ENCODE measurements at places on chromosomes 2 and 18.

DNA sequence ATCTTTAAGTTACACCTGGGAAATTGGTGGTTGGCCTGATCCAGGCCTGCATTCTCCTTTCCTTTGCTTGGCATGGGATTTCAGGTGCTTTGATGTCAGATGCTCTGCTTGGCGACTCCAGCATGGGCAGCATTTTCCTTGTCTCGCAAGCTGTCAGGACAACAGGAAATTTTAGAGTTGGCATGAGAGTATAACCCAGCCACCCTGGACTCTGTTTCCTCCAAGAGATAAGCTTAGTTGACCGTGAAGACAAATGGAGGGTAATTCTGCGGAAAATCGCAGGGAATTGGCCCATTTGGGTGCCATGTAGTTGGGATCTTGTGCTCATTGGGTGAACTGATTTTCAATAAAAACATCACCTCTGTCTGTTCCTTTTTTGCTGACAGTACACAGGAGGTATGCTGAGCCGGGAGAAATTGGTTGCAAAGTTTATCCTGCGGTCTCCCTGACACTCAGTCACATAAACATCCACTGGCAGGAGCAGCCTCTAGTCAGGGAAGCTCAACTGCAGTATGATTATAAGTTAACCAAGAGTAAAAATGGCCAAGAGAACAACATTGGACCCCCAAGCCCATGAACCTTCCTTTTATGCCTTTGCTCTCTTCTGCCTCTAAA is 409.9 kb downstream of the SETBP1 start:
- no peak for DNase-seq

GRCh38 chr2:181198183-181198864 is 217.9 kb downstream of the UBE2E3 start:
- DNase-seq: no peak

GRCh38 chr2:47043891-47044239 is 111.2 kb downstream of the STPG4 start:
- no peak for DNase-seq

DNA sequence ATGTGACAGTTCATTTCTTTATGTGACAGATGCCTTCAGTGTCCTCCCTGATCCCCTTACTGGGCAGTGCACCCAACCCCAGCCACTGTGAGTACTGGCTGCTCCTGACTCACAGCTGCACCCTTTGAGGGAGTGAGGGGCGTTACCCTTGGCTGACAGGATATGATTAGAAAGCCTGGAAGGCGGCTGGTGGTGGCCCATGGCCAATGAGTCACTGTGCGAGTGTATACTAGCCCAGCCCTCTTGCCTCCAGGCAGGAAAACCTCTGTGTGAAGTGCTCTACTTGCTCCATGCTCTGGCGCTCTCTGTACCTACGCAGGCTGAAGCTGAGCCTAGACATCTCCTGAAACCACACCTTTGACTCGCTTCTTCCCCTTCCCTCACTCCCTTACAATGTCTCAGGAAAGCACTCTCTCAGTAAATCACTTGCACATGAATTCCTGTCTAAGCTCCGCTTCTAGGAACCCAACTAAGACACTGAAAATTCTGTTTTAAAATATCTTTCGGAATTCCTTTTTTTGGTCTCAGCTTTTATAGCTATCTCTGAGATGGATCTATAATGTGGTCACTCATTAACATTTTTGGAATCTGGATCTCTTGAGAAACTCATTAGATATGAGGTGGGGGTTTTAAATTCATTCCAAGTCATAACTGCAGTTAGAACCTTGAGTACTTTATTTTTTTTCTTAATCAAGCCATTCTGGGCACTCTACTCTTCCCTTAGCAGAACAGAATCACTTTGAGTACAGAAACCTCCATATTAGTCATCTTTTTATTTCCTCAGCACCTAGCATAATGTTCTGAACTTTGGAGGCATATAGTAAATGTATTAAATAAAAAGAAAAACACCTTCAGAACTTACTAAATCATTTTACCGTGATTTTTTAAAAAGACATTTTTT is 25.3 kb upstream of the STAM2 start:
- DNase-seq: no peak

DNA sequence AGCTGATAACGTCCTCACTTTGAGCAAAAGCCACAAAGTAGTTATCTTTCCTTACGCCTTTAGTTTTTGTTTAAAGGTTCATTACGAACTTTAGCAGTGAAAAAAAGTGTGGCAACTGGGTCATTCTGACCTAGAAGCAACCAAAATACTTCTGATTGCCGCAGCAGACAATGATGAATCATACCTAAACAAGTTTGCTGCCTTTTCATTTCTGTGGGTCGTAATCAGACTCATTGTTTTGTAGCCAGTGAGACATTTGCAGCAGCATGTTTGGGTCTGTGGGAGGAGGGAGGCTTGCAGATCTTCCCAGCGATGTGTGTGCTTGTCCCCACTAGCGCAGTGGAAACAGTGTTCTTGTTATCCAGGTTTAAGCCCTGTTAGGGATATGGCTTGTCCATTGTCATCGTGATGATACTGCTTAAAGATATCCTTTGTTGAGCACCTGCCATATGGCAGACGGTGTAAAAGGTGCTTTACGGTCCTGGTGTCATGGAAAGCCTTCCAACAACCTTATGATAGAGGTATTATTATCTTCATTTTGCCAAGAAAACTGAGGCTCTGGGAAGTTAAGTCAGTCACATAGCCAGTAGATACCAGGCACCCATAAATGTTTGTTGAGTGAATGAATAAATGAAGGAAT is 1.3 kb upstream of the GREB1 start:
- DNase-seq: no peak

- DNase-seq: no peak
These were observed 139.0 kb downstream of the EHBP1 start for GRCh38 chr2:62844311-62845090.

GRCh38 chr2:45729753-45730512 is 78.5 kb downstream of the PRKCE start:
- peak; percentile 80 for DNase-seq

DNA sequence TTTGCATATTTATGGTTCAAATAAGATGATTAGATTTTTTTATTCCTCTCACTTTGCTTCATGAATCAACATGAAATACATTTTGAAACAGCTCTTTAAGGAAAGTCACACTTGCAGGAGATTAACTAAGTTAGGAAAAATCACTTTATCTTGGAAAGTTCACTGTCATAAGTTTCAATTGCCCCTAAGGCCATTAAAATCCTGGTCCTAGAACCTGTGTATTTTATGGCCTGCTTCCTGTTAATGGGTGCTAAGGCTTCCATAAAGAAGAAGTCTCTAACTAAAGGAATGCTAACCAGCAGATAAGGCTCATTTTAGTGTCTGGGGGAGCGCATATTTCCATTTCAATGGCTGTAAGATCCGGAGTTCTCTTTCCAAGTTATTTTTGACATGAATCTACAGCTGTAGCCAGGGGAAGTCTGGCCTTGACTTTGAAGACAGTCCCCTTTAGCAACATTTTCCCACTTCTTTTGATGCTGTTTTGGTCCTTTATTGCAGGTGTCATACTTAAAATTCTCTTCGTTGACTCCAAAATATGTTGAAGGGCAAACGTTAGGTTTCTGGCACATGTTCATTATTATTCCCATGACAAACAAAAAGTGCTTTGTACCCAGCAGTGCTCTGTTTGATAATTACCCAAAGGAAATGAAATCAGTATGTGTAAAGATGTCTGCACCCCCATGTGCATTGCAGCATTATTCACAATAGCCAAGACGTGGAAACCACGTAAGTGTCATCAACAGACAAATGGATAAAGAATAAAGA is 34.4 kb upstream of the SH3BP4 start:
- no peak for DNase-seq

GRCh38 chr2:59236723-59237122 is 995.6 kb upstream of the FANCL start:
- no peak for DNase-seq

GRCh38 chr2:168758970-168759820 is 43.2 kb upstream of the NOSTRIN start:
- no peak for DNase-seq

DNA sequence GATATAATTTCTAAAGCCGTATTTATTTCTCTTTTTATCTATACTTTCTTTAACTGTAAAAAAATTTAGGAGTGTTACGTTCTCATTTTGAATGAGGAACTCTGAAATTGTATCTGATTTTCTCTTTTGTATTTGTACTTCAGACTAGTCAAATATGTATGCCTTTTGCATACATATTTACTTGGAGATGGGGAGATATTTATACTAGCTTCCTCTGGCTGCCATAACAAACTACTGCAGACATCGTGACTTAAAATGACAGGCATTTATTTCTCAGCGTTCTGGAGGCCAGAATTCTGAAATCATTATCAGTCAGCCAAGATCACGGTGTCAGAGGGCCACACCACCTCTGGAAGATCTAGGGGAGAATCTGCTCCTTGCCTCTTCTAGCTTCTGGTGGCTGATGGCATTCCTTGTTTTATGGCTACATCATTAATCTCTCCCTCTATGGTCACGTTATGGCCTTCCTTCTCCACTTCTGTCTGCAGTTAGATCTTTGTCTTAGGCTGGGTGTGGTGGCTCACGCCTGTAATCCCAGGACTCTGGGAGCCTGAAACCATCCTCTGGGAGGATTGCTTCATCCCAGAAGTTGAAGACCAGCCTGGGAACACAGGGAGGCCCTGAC is 8.2 kb downstream of the LCLAT1 start:
- DNase-seq: no peak

DNA sequence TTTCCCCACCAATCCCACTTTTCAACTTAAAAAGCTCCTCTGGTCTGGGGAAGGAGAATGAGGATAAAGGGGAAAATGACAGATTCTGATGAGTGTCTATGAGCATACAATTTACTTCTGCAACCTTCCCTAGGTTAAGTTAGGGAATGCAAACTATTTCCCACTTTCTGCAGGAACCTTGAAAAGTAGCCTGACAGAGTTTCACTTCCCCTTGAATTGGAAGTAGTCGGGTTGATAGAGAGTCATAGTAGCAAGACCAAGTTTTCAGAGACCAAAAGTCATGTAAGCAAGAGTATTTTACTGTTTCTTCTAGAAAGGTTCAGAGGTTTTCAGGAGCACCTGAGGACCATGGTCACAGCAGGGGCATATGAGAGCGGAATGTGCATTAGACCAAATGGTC is 815.1 kb downstream of the CPS1 start:
- DNase-seq: no peak

DNA sequence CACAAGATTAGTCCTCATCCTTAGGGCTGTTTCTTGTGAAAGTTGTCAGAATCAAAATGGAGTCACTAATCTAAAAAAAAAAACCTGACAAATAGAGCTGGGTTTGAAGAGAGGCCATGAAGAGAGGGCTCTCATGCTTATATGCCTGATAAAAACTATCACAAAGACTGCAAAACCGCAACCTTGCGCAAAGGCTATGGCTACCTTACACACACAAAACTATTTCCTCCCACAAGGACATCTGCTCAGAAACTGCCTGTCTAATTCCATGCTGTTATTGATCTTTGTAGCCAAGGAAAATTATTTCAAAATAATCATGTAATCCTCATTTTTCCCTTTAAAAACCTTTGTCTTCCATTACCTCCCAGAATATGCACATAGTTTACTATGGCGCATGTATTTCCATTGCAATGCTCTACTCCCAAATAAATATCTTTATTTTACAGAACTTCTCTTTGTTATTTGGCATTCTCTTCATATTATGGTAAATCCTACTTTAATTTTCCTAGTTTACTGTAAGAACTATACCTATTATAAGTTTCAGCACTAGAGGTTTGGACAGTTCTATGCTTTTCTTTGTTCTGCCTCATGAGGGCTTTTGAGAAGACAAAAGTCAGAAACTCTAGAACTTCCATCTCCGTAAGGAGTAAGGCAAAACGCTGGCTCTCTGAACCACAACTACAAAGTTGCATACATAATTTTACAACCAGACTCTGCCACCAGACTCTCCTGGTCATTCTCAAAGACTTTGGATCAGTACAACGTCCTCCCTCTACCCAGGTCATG is 9.6 kb upstream of the DPYSL5 start:
- DNase-seq: no peak

- DNase-seq: no peak
These were observed 13.9 kb downstream of the ARPC2 start for GRCh38 chr2:218230882-218231281.

DNA sequence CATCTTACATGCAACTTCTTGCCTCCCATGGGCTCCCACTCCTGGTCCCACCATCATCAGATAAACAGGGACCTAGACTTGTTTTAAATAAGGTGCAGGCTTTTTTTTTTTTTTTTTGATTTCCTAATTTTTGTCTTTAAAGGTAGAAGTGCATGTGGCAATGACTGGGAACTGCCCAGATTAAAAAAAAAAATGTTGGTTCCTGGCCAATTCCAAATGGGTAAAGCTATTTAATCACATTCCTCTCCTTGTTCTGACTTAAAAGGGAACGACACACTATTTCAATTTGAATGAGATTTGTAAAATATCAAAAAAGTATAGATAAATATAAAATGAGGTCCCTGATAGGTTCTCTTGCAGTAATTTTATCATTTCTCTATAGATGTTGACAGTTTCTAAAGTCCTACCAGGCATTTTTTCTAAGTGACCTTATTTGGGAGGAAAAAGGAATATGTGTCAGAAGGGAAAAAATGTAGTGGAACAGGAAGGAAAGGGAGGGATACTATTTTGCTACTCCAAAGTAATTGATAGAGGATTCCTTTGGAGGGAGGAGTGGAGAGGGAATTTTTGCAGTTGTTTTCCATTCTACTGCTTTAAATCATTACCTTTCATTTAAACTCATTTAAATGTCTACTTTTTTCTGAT is 43.3 kb downstream of the DDX1 start:
- DNase-seq: no peak

DNA sequence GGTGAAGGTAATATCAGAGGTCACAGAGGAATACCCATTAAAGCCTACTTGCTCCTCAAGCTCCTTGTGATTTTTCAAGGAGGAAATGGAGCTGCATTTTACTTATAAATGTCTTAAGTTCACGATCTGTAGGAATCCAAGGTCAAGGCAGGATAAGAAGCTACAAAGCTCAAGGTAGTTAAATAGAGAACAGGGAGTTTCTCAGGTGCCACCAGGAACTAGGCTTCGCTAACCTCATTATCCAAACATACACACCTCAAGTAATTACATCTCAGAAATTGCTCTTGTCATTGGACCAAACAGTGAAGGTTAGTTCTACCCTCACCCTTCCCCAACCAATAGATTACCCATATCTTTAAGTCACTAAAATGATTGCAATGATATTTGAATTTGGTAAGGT is 317.4 kb upstream of the HNRNPA3 start:
- no peak for DNase-seq

- no peak for DNase-seq
These were observed 381.6 kb downstream of the SUCLG1 start for GRCh38 chr2:84077496-84077895.

DNA sequence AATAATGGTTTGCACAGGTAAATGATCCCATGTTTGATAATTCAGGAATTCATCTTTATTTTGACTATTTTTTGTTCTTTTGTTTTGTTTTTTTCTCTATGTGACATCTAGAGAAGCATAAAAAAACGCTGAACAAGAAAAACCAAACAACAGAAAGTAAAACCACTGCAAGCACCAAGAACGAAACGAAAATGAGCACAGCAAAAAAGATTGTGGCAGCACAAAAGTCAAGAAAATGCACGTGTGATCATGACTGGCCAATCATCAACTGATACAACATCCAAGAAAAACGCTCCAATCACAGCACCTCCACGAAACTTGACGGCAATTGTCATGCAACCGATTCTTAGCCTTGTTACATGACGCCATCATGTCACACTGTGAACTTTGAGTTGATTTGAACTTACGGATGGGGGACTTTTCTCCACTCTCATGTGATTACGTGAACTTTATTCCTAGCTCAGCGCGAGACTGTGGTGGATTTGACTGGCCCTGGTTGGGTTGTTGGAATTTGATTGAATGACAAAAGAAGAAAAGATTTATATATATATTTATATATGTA is 318.7 kb downstream of the CELF4 start:
- DNase-seq: no peak

GRCh38 chr2:152183401-152184073 is 8.0 kb upstream of the STAM2 start:
- DNase-seq: no peak

All from SIG-M5 (cell line).